ENCODE measurements at places on chromosomes 1 and 21. TPM values are rescaled to one million over a fixed set of nuclear protein-coding genes. Genes with fewer than 3 reads are reported as not detected.

C2CD4D gene
- not detected for polyA plus RNA-seq

CELA3A gene
- polyA plus RNA-seq: not detected

BMP8B gene
- 0.01 TPM for polyA plus RNA-seq

UMODL1 gene
- not detected for polyA plus RNA-seq

FCRL4 gene
- not detected for polyA plus RNA-seq

TNFRSF1B gene
- 0.60 TPM for polyA plus RNA-seq

COL11A1 gene
- polyA plus RNA-seq: 34.4 TPM

SPRR5 gene
- not detected for polyA plus RNA-seq

OR2L3 gene
- polyA plus RNA-seq: not detected

MXRA8 gene
- polyA plus RNA-seq: 702 TPM

LIPI gene
- polyA plus RNA-seq: not detected

TNNI3K gene
- 0.42 TPM for polyA plus RNA-seq

LCA5L gene
- 1.1 TPM for polyA plus RNA-seq

KCNE2 gene
- not detected for polyA plus RNA-seq

MEGF6 gene
- polyA plus RNA-seq: 31.8 TPM

RAB25 gene
- polyA plus RNA-seq: not detected

PHGDH gene
- polyA plus RNA-seq: 287 TPM

KRTAP13-3 gene
- polyA plus RNA-seq: not detected

IL20 gene
- polyA plus RNA-seq: not detected

OR2L13 gene
- not detected for polyA plus RNA-seq

C1orf159 gene
- 8.9 TPM for polyA plus RNA-seq

H3-3A gene
- 168 TPM for polyA plus RNA-seq

OR2G6 gene
- not detected for polyA plus RNA-seq

UTS2 gene
- not detected for polyA plus RNA-seq

CFAP45 gene
- 0.56 TPM for polyA plus RNA-seq

FCRL1 gene
- polyA plus RNA-seq: not detected

TMEM52 gene
- polyA plus RNA-seq: 0.28 TPM

CHIT1 gene
- not detected for polyA plus RNA-seq

EDN2 gene
- polyA plus RNA-seq: not detected

RGS13 gene
- polyA plus RNA-seq: not detected

C1orf115 gene
- 3.8 TPM for polyA plus RNA-seq

TEX38 gene
- polyA plus RNA-seq: not detected

ACTL8 gene
- 0.07 TPM for polyA plus RNA-seq

MAGOH gene
- polyA plus RNA-seq: 24.9 TPM

ALG14 gene
- polyA plus RNA-seq: 4.4 TPM

LRRC53 gene
- polyA plus RNA-seq: not detected

EFNA1 gene
- polyA plus RNA-seq: 1.1 TPM

FAM72C gene
- 0.71 TPM for polyA plus RNA-seq

NHLH1 gene
- 0.20 TPM for polyA plus RNA-seq

ADORA1 gene
- polyA plus RNA-seq: 2.4 TPM

All from BJ (cell line).